ENCODE measurements at places on chromosomes 16 and 17.

DNA sequence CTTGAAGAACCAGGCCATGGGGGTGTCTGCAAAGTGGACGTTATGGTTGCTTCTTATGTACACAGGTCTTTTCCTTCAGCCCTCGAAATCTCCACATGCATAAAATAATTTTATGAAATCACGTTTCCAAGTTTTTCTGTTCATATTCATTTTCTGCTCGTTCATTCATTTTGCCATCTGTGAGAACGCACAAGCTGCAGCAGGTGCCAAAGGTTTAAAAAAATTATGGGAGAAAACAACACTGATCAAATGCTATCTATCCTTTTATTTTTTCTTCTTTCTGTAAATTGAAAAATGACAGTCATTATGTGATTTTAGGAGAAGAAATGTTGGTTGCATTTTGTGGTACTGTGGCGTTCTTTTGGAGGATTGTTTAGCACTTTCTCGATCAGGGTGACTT, 15.5 kb downstream of the SPACA3 start:
- DNase-seq, result no peak

DNA sequence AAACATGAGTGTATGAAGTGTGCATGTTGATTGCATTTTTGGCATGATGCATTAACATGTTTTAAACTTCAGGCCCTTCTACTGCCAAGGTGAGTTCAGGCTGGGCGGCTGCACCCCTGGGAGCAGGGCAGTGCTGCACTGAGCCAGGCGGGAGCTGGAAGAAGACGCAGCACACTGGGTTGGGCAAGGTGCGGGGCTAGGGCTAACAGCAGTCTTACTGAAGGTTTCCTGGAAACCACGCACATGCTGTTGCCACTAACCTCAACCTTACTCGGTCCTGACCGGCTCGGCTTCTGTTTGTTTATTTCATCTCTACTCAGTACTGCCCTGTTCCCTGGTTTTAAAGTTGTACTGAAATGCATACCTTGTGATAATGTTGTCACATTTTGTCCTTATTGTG, 61.0 kb downstream of the MAP2K4 start:
- DNase-seq, result no peak

GRCh38 chr17:63222655-63223054, 223.5 kb downstream of the CYB561 start:
- no peak for DNase-seq

GRCh38 chr16:4370151-4370550, 1.5 kb upstream of the VASN start:
- no peak for DNase-seq

DNA sequence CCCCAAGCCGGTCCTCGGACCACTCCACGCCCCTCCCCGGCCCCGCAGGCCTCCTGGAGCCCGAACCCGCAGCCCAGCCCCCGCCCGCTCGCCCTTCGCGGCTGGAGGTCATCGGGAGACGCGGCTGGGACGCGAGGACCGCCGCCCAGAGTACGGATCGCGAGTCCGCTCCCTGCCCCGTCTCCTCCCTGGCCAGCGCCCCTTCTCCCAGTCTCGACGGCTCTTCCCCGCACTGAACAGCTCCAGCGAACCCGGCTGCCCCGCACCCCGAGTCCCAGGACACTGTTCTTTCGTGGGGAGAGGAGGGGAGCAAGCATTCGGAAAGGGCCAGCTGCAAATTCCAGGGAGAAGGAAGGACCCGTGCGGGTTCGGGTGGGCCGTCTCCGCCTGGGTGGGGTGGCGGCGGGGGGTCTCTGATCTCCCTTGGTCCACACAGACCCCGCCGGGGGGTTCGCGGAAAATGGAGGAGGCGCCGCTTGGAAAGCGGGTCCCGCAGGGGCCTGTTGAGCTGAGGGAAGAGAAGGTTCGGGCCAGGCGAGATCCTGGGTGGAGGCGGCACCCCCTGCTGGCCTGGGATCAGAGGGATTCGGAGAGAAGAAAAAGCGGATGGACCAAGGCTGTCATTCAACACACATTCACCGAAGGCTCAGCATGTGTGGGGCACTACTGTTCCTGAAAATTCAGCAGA, 632 bp upstream of the RTN4RL1 start:
- DNase-seq, result peak; percentile 91

DNA sequence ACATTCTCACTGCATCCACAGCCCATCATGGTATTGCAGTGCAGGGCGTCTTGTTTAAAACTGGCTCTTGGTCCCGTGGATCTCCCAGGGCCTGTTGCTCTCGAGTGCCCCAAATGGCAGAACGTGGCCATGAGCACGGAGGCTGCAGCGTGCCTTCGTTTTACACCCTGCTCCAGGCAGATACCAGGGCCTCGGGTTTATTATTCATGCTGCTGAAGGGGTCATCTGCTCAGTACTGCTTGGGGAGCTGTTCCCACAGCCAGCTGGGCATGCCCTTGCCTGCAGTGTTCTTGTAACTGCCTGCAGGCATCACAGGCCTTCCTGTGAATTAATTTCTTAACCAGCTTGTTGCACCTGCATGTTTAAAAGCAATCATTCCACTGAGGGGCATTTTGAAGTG, 129.7 kb upstream of the CHMP6 start:
- DNase-seq, result peak; percentile 76

- DNase-seq, result no peak
Measured at GRCh38 chr16:85473909-85474620, 139.1 kb upstream of the GSE1 start.

- no peak for DNase-seq
Measured at GRCh38 chr17:78780335-78780734, 1.7 kb downstream of the CYTH1 start.

Data from posterior vena cava (tissue), 2 donors.